ENCODE measurements at places on chromosomes 2 and 18. TPM values are rescaled to one million over a fixed set of nuclear protein-coding genes. Genes with fewer than 3 reads are reported as not detected.

FAM237A gene
- total RNA-seq, result not detected

MORN2 gene
- total RNA-seq, result 4.9 TPM

TMEM150A gene
- total RNA-seq, result 8.9 TPM

TWIST2 gene
- total RNA-seq, result not detected

MC4R gene
- total RNA-seq, result not detected

SEPTIN10 gene
- total RNA-seq, result 0.13 TPM

MC5R gene
- total RNA-seq, result not detected

FOXD4L1 gene
- total RNA-seq, result 0.32 TPM

AP1S3 gene
- total RNA-seq, result 11.9 TPM

DUSP11 gene
- total RNA-seq, result 42.4 TPM

MEX3C gene
- 68.0 TPM for total RNA-seq

ZNG1B gene
- total RNA-seq, result 36.4 TPM

All from activated T-helper 1 cell treated with anti-CD3 and anti-CD28 coated beads, Interleukin-12 subunit alpha, Interleukin-12 subunit beta, Interleukin-2, Interleukin-4 antibody, amounts not matched to agents 30 ng/mL and 10 ng/mL and 1 ng/mL, durations not matched to agents 14 hours and 24 hours and 36 hours (primary cell).